ENCODE measurements at places on chromosomes 5 and 9.

DNA sequence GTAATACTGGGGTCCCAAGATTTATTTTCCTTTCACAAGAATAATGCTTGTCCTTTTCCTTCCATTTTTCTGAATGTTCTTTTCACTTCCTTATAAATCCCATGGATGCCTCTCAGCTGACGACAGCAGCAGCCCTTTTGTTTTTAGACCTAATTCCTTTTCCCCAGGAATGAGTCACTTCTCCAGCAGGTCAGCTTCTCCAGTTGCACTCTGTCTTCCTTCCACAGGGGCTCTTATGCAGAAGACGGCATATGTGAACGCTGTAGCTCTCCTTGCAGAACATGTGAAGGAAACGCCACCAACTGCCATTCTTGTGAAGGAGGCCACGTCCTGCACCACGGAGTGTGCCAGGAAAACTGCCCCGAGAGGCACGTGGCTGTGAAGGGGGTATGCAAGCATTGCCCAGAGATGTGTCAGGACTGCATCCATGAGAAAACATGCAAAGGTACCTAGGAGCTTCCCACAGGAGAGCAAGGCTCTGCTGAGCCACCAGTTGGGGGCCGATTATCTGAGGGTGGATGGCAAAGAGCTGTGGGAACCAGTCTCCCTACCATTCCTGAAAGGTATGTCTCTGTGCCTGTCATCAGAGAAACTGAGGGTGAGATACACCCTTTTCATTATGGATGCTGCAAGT lies 72.9 kb downstream of the RFK start:
- DNase-seq: no peak

DNA sequence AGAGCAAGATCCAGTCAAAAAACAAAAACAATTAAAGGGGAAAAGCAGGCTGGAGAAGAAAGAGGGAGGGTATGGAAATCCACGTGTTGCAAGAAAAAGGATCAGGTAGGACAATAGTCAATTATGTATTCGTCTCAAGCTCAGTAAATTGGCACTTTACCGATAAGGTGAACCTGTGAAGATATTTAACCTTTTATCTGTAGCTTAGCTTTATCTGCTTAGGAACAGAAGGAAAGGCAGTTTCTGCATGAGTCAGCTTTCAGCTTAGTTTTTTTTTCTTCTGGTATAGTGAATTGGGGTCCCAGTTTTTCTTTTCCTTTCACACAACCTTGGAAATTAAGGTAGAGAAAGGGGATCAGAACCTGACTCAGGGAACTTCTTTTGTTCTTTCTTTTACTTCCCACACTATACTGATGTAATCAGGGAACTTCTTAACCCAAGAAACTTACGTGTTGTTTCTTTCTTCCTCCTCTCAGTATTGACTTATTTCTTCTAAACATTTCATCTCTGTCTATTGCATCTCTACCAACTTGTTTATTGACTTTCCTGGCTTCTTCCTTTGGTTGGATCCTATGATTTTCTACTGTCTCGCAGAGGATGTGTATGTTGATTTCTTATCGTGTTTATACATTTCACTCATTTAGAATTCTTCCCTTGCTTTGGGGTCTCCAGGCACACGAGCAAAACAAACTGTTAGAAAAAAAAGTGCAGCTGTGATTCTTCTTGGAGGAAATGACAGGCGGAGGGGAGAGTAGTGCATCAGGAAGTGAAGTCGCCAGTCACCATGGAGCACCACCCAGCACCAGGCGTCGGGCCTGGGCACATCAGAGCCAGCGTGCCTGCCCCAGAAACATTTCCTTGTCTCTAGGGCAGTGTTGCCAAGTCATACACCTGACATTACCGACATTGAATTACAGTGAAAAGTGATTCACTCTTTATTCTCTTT lies 123.0 kb upstream of the LHFPL2 start:
- no peak for DNase-seq

DNA sequence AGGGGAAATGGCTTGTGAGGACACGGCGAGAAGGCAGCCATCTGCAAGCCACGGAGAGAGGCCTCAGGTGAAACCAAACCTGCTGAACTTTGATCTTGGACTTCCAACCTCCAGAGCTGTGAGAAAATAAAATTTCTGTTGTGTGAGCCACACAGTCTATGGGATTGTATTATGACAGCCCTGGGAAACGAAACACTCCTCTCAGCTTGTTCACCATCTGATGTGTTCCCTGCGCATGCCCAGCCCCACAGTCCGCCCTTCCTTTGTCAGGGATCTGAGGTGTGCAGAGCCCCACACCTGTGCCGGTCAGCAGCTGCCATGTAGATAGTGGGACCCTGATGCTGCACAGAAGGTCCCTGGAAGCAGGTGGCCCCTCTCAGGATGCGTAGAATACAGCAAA lies 34.1 kb downstream of the PLPP7 start:
- no peak for DNase-seq

DNA sequence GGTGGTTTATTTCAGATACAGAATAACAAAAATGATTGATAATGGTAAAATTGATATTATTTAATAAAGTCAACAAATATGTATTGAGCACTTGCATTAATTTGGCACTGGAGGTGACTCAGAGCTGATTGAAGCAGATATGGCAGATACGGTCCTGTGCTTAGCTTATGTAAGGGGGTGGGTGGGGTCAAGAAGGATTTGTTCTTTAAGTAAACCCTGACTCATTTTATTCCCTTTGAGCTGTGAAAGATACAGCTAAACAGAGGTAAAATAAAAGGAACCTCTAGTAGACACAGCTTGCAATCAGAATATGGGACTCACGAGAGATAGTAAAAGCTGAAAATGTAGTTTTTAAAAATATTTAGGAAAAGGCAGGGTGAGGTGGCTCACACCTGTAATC lies 201.3 kb upstream of the CLINT1 start:
- DNase-seq: no peak

- no peak for DNase-seq
These were observed 38.5 kb downstream of the APBA1 start for GRCh38 chr9:69633716-69634115.

- DNase-seq: no peak
These were observed at the start of gene MPDZ for GRCh38 chr9:13279284-13280141. Gene MPDZ (minus strand): TSS chr9:13279692. CDS start chr9:13250315, 29,377 bp downstream.

GRCh38 chr9:133148199-133149129 lies 15.2 kb downstream of the GBGT1 start:
- no peak for DNase-seq

DNA sequence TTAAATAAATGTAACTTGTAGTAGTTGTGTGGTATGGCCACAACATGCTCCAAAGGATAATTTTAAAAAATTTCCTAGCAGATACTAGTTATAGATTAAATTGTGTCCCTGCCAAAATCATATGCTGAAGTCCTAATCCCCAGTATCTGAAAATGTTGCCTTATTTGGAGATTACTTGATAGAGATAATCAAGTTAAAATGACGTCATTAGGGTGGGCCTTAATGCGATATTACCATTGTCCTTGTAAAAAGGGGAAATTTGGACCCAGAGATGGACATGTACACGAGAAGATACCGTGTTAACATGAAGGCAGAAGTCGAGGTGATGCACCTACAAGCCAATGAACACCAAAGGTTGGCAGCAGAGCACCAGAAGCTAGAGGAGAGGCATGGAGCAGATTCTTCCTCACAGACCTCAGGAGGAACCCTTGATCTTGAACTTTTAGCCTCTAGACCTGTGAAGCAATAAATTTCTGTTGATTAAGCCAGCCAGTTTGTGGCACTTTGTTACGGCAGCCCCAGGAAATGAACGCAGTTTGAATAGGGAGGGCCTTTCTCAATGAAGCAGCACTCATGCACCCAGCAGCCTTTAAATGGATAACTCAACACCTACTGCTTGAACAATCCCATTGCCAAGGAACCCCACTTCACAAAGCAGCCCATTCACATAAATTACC lies 148.9 kb downstream of the ARHGAP26 start:
- no peak for DNase-seq

DNA sequence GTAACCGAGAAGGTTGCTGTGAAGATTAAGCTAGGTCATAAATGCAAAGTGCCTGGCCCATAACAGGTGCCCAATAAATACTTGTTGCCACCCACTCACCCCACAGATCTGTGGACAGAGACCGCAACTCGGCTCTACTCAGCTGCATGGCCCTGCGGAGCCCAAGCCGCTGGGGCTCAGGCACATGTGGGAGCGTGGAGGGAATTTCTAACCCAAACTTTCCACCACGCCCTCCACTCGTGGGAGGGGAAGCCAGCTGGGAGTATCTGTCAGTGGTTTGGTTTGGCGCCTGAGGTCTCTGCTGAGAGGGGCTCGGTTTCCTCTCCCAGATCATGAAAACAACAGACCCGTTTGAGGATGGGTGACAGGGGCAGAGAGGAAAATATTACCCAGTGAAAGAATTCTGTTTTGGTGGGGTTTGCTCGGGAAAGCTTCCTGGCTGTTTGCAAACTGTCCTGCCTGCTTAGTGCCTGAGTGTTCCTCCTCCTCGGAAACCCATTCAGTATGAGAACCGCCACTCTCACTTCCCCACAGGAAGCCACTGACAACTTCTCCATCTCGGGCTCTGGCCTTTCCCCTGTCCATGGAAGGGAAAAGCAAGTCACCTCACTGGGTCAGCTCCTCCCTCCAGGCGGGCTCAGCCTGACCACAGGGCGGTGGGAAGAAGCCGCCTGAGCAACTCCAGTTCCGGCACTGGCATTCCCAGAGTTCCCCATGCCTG lies 60.1 kb downstream of the RGS3 start:
- DNase-seq: peak; percentile 51

DNA sequence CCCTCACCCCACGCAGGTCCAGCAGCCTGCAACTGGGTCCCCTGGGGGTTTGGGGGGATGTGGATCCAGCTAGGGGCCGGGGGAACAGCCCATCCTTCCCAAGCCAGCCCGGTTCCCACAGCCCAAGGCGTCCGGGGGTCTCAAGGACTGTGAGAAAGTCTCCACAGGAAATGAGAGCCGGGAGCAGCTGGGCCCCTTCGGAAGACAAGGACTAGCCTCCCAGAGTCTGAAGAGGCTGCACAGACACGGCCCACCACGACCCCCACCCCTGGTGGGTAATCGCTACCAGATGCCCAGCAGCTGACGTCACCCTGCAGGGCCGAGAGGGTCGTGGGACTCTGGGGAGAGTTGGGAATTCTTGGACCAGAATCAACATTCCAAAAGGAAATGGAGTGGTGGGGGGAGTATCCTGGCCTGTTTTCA lies 10.5 kb downstream of the SH2D3C start:
- no peak for DNase-seq

- no peak for DNase-seq
These were observed 21.7 kb downstream of the LHX6 start for GRCh38 chr9:122207096-122207495.

GRCh38 chr5:154163327-154164248 lies 26.9 kb upstream of the GALNT10 start:
- DNase-seq: no peak

DNA sequence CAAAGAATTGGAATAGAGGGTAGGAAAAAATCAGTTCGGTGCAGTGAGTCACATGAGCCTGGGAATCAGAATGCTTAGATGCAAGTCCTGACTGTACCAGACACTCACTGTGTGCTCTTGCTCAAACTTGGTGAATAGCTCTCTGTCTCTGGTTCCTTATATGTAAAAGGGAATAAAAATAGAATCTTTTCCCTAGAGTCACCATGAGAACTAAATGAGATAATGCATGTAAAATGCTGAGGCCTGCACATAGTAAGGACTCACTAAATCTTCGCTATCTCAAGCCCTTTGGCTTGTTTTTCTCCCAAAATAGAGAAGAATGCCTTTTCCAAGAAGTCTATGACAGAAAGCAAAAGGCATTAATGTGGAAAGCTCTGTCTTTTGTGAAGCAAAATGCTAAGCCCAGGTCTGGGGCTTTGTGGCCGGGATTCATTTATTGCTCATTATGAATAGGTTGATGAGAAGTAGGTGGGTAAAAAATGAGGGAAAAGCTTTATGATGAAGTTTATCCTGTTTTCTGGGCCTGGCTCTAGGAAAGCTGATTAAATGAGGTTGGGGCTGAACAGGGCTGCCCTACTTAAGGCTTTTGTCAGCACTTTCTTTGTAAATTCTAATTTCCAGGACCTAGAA lies 483.3 kb downstream of the DMAC1 start:
- DNase-seq: no peak

GRCh38 chr5:150522504-150523414 lies 14.8 kb downstream of the NDST1 start:
- DNase-seq: no peak

DNA sequence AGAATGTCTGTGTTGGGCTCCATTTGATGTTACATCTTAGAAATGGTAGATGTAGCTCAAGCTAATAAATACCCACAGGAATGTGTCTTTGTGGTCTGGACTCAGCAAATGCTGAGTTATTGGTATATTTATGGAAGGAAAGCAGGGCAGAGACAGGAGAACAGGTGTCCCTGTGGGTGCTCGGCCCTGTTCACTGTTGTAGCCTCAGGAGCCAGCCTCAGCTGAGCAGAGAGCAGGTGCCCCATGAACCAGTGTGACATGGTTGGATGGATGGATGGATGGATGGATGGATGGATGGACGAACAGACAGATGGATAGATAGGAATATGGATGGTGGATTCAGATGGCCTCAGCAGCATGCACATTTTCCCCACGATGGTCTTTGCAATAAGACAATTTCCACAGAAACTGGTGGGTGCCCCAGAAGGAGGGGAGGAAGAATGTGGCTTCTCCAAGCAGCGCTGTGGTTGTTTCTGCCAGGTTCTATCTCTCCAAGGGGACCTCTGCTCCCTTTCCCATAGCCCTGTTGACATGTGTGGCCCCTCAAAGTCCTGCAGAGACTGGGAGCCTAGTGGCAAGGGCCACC lies 8.2 kb upstream of the IRF1 start:
- peak; percentile 5 for DNase-seq

DNA sequence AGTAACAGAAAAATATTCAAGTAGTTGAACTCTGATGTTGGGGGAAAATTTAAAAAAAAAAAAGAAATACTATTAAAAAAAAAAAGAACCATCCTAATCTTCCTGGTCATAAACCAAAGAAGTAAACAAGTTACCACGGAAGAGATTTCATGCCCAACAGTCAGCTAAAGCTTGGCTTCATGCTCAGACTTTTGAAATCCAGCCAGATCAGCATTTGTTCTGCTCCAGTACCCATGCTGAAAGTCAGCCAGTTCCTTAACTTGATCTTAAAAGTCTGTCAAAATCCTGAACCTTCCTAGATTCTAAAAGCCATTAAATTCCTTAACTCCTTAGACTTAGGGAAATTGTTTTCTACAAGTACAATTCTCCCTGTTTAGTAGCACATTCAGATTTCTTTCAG lies 908.7 kb upstream of the CDH9 start:
- no peak for DNase-seq

GRCh38 chr5:159515909-159516415 lies 185.7 kb upstream of the IL12B start:
- DNase-seq: peak; percentile 68

GRCh38 chr9:4084435-4084818 lies 215.4 kb downstream of the GLIS3 start:
- DNase-seq: no peak

Data from activated naive CD4-positive, alpha-beta T cell treated with anti-CD3 and anti-CD28 coated beads, Interleukin-2, amount 50 U/mL, for 72 hours (primary cell).